Effector memory CD4-positive, alpha-beta T cell (primary cell): ENCODE measurements at places on chromosomes 2 and 18.

- H3K36me3 ChIP-seq = no peaks in the 10 kb centered on the region
- no peak overlapping the region for H3K27ac ChIP-seq
- no peak for DNase-seq
- no peaks in the 10 kb centered on the region for H3K27me3 ChIP-seq
- no peak overlapping the region for H3K4me3 ChIP-seq
These were observed 109.6 kb upstream of the ST6GAL2 start for GRCh38 chr2:106995556-106995955.

- no peaks in the 10 kb centered on the region for H3K36me3 ChIP-seq
- no peak overlapping the region for H3K27ac ChIP-seq
- no peaks in the 10 kb centered on the region for H3K4me1 ChIP-seq
These were observed 11.9 kb downstream of the NPAS2 start for GRCh38 chr2:100831831-100832230.

- no peaks in the 10 kb centered on the region for H3K27me3 ChIP-seq
- no peak overlapping the region for H3K27ac ChIP-seq
- no peaks in the 10 kb centered on the region for H3K36me3 ChIP-seq
- no peak for DNase-seq
- no peaks in the 10 kb centered on the region for H3K4me1 ChIP-seq
- H3K4me3 ChIP-seq = no peak overlapping the region
These were observed 4.6 kb upstream of the MFF start for GRCh38 chr2:227320305-227321094.

GRCh38 chr2:24818721-24819167 lies 25.5 kb downstream of the CENPO start:
- no peak overlapping the region for H3K27ac ChIP-seq
- H3K4me3 ChIP-seq = no peak overlapping the region
- no peaks in the 10 kb centered on the region for H3K4me1 ChIP-seq
- DNase-seq = no peak
- H3K36me3 ChIP-seq = peaks cover 24% of the 10 kb centered on the region

- H3K27me3 ChIP-seq = no peaks in the 10 kb centered on the region
- no peak overlapping the region for H3K4me3 ChIP-seq
- H3K4me1 ChIP-seq = no peaks in the 10 kb centered on the region
- DNase-seq = no peak
- H3K36me3 ChIP-seq = no peaks in the 10 kb centered on the region
These were observed 61.1 kb upstream of the TFPI start for GRCh38 chr2:187615364-187615763.
